NCI-H187 treated with DMSO at 0.1 percent for 48 hours (cell line): ENCODE measurements at places on chromosomes 3 and 15.

DNA sequence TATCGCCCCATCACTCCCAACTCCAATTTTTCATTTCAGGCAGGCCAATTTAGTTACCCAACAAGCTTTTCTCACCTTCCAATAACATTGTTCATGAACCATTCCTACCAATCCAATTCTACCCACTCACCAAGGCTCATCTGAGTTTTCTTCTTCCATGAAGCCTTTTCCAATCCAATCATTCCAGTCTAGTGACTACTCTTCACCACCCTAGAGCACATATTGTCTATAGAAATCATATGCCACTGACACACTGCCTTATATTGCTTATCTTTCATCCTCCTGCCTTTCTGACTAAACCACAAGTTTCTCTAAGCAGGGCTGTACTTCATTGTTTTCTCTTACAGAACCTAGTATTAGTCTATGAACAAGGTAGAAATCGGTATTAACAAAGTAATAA is 11.4 kb downstream of the CCDC14 start:
- DNase-seq = no peak

DNA sequence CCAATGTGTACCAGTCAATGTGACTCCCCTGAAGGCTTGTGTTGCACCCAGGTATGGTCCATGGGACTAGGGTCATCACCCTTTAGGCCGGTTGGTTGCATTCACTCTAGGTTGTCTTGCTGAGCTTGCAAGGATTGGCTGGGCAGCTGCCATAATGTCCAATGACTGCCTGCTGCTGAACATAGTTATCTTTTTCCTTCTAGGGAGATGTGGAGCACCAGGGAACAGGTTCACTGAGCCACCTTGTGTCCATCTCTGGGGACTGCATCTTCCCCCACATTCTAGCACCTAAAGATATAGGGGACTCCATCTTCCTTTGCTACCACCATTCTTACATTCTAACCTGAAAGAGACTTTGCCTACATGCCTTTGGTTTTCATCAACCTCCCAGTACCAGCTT is 580.4 kb upstream of the TBL1XR1 start:
- no peak for DNase-seq

- DNase-seq = no peak
These were observed 210.9 kb upstream of the KCNMB2 start for GRCh38 chr3:178325330-178325729.

DNA sequence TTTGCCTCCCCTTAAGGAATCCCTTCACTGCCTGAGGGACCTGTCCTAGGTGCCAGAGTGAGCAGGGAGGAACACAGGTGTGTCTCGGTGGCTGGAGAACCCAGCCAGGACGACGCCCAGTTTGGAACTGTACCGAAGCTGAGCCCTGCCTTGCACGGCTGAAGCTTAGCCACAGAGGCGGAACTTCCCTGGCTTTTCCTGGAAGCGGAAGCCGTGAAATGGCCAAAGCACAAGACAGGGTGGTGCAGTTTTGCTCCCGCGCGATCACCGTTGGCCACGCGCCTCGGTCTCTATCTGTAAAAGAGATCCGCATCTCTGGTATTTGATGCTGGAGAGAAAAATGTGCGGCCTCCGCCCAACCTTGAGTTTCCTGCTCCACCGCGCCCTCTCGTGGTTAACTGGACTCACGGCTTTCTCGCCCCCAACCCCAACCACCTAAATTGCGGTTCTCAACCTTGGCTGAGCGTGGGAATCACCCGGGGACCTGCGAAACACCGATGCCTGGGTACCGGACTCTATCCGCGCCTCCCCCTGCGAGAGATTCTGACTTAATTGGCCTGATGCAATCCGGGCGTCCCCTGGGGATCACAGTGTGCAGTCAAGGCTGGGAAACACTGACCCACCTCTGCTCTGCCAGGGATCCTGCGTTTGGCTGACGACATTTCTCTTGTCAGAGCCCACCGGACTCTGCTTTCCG is 70.7 kb upstream of the ABHD2 start:
- DNase-seq = no peak

DNA sequence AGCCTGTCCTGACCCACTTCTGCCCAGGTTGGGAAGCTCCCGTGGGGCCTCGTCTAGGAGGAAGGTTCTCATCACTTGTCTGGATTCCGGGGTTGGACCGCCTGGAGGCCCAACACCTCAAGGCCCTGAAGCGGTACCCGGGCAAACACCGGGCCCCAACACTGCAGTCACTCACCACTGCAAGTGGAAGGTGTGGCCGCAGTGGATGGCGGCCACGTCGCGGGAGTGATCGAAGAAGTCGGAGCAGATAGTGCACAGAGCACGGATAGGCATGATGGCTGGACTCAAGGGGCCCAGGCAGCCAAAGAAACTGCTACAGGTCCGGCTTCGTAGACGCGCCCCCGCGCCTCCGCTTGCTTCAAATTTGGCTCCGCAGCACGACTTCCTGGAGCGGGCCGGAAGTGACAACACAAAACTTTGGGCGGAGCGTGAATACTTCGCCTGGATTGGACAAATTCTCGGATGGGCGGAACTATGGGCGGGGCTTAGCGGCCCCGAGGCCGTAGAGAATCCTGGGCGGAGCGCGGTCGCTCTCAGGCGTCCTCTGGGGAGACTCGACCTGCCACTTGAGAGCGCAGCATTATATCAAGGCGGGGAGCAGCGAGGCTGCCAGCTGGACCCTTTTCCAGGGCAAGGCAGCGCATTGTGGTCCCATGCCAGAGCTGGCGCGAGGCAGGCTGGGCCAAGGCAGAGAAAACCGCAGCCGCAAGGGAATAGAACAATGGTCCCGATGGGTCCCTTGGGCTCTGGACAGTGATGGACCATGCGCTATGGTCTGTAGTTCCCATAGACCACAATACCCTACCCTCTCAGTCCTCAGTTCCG is at the start of gene TRAIP:
TSS of gene TRAIP (minus strand) at position 384 of the 825 bp plus-strand sequence. CDS start at position 273, 111 bp downstream.
- no peak for DNase-seq
